Urinary bladder (tissue), 4 donors: ENCODE measurements at places on chromosomes 7 and 10. TPM values are rescaled to one million over a fixed set of nuclear protein-coding genes. Genes with fewer than 3 reads are reported as not detected.

Gene GIMAP2
- total RNA-seq = 18.8 TPM

DNA sequence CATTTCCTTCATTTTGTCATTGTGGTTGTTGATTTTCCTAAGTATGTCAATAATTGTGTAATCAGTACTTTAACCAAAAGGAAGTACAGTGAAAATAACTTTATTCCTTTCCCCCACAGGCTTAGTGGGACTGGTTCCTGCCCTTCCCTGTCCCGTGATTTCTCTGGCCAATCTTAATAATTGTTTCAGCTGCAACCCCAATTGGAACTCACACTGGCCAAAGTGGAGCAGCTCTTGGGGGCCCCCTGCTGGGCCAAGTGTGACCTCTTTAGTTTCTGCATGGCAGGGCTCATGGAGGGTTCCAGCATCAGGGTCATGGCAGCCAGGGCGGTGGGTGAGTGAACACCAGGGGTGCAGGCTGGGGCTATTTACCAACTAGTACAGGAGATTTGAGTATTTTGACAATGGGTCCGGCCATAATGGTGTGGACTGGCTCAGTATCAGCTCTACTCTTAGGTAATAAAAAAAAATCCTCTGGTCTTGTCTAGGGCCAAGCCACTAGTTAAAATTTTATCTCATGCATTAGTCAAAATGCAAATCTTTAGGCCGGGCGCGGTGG, 31.7 kb downstream of the CYCS start:
- no peak for DNase-seq

Gene OIT3
- total RNA-seq = 2.3 TPM

Gene MEIG1
- not detected for total RNA-seq

Gene CRHR2
- total RNA-seq = 0.16 TPM

DNA sequence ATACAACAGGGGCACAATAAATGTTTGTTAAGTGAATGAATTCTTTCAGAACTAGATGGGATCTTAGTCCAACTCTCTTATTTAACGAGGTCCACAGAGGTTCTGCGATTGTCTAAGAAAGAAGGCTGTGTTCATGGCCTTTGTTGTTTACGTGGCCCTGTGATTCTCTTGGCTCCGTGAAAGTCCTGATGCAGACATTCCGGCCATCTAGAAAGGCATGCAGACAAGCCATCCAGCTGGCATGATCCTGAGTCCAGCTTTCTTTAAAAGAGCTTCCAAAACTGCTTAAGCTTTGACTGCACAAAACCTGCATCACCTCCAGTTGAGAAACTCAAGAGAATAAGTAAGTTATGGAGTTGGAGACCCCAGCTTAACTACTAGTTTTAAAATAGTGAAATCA, 26.0 kb downstream of the EGFR start:
- DNase-seq = no peak

Gene LBX1
- total RNA-seq = not detected

Gene CARD11
- 5.0 TPM for total RNA-seq

DNA sequence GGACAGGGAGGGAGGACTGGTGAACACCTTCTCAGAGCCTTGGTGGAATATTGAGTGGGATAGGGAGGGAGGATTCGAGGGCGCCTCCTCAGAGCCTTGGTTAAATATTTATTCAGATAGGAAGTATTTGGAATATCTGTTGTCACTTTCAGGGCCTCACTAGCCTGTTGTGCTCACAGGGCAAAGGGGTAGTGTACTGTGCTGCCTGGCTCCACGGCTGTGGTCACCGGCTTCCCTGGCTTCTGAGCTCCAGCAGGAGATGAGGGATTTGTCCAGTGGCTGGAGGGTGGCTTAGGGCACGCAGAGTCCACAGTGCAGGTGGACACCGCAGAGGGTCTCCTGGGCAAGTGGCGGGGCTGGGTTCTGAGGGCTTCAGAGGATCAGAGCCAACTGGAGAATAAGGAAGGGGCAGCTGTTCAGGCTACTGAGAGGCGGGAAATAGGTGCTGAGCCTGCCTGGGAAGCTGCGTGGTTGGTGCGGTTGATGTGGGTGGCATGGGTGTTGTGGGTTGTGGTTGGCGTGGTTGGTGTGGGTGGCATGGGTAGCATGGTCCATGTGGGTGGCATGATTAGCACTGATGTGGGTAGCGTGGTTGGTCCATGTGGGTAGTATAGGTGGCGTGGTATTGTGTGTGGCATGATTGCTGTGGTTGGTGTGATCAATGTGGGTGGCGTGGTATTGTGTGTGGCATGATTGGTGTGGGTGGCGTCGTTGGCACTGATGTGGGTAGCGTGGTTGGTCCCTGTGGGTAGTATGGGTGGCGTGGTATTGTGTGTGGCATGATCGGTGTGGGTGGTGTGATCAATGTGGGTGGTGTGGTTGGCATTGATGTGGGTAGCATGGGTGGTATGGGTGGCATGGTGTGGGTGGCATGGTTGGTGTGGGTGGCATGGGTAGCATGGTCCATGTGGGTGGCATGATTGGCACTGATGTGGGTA, 16.7 kb downstream of the INPP5A start:
- DNase-seq = no peak

GRCh38 chr7:149459540-149460452, 1.1 kb downstream of the ZNF777 start:
- DNase-seq = no peak

Gene TET1
- total RNA-seq = 41.6 TPM

DNA sequence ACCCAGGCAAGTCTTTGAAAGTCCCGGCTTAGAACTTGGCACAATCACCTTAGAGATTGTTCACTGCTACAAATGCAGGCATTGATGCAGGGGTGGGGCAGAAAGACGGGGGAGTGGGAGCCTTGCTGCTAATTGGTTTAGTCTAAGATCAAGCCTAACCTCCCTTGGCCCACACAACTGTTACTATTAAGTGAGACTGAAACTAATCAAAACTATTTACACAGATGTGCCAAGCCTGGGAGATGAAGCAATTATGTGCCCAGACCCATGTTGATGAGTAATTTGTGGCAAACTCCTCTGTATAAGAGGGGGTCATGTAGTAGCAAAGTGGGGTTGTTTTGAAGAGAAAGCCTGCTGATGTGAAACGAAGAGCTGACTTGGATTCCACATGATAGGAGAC, 178.2 kb upstream of the ITGB1 start:
- DNase-seq = no peak

Gene CYP2C18
- not detected for total RNA-seq
